ENCODE measurements at places on chromosomes 11 and 22. TPM values are rescaled to one million over a fixed set of nuclear protein-coding genes. Genes with fewer than 3 reads are reported as not detected.

The ME3 gene
- 0.49 TPM for total RNA-seq

- peak; percentile 66 for DNase-seq
These were observed 171.9 kb downstream of the SHANK2 start for GRCh38 chr11:71080239-71081097.

- peak; percentile 74 for DNase-seq
These were observed 33.6 kb upstream of the MMP7 start for GRCh38 chr11:102564110-102564509.

The CCDC188 gene
- total RNA-seq: 0.93 TPM

The OR52K1 gene
- total RNA-seq: not detected

DNA sequence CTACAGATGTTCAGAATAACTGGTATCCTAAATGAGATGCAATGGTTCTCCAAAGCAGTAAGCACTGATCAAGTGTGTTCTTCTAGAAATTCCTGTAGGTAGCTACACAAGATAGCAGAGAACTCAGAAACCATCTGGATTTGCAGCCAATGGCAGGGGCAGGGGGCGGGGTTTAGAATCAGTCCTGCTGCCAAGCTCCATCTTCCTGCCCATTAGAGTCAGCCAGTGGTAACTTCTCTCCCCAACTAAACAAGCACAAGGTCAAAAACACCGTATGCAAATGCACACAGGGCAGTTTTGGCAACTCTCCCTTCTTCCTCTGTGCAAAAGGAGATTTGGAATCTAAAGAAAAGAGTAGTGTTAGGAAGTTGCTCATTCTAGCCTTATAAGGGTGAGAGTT lies 237.5 kb upstream of the CCDC90B start:
- no peak for DNase-seq

GRCh38 chr11:113484223-113484622 lies 9.0 kb upstream of the DRD2 start:
- no peak for DNase-seq

The PATE2 gene
- total RNA-seq: not detected

DNA sequence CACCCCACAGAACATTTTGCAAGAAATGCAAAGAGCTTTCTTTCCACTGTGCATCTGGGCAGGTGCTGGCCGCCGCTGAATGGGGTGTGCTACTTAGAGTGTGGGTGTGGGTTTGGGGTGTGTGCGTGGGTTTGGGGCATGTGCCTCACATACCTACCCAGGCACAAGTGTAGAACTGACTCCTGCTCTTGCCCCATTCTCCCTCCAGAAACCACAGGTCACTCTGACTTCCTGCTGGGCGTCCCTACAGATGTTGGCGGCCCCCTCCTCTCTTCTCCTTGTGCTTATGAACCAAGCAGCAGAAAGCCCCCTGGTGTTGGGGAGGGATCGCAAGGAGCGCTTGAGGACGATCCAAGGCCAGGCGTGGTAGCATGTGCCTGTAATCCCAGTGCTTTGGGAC lies 63.9 kb downstream of the GRIK4 start:
- no peak for DNase-seq

GRCh38 chr22:44337678-44338004 lies 24.9 kb upstream of the SHISAL1 start:
- peak; percentile 83 for DNase-seq

DNA sequence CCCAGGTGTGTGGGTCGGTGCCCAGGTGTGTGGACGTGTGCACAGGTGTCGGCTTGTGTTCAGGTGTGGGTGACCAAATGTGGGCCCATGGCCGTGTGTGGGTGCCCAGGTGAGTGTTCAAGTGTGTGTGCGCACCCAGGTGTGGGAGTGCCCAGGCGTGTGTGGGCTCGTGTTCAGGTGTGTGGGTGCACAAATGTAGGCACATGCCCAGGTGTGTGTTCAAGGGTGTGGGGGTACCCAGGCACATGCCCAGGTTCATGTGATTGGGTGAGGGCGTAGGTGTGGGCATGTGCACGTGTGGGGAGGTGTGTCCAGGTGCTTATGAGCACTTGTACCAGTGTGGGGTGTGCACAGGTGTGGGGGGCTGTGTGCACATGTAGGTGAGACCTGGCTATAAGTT lies 42.8 kb downstream of the MOB2 start:
- no peak for DNase-seq
